Camera-type eye (tissue), 1 donor: ENCODE measurements at places on chromosomes 1 and 21. TPM values are rescaled to one million over a fixed set of nuclear protein-coding genes. Genes with fewer than 3 reads are reported as not detected.

The NBPF10 gene
- total RNA-seq: 2.0 TPM

The ATAD3C gene
- 0.05 TPM for total RNA-seq

The PARK7 gene
- 168 TPM for total RNA-seq

The ADAM30 gene
- not detected for total RNA-seq

The LCE3A gene
- total RNA-seq: not detected

The ARHGEF16 gene
- total RNA-seq: 2.3 TPM

The HENMT1 gene
- total RNA-seq: 8.1 TPM

The APOBEC4 gene
- not detected for total RNA-seq

The IVL gene
- total RNA-seq: 0.44 TPM

The ADCY10 gene
- 0.49 TPM for total RNA-seq

The SV2A gene
- 38.3 TPM for total RNA-seq

The LENEP gene
- total RNA-seq: 6.0 TPM

The FHAD1 gene
- 3.3 TPM for total RNA-seq

The ZP4 gene
- total RNA-seq: not detected

The DAB1 gene
- 17.9 TPM for total RNA-seq

The RHBDL2 gene
- total RNA-seq: 0.49 TPM

The FBXO28 gene
- total RNA-seq: 48.5 TPM

The MX1 gene
- 8.1 TPM for total RNA-seq

The INSRR gene
- total RNA-seq: 0.22 TPM

The VTCN1 gene
- 6.0 TPM for total RNA-seq

The TSPEAR gene
- total RNA-seq: not detected

The GUCA2A gene
- not detected for total RNA-seq

The ENAH gene
- total RNA-seq: 113 TPM

The NKAIN1 gene
- total RNA-seq: 12.1 TPM

The ACTA1 gene
- 82.8 TPM for total RNA-seq

The COL18A1 gene
- 136 TPM for total RNA-seq

The C4BPA gene
- total RNA-seq: not detected

The CFAP410 gene
- 25.6 TPM for total RNA-seq

The TNFSF4 gene
- 3.1 TPM for total RNA-seq

The OVAAL gene
- total RNA-seq: not detected

The SLC6A17 gene
- total RNA-seq: 60.0 TPM

The MANEAL gene
- 15.3 TPM for total RNA-seq

The RXFP4 gene
- total RNA-seq: not detected

The SYT2 gene
- 3.6 TPM for total RNA-seq

The NUDT4B gene
- total RNA-seq: 33.9 TPM
